ENCODE measurements at places on chromosomes 6 and 20. TPM values are rescaled to one million over a fixed set of nuclear protein-coding genes. Genes with fewer than 3 reads are reported as not detected.

DNA sequence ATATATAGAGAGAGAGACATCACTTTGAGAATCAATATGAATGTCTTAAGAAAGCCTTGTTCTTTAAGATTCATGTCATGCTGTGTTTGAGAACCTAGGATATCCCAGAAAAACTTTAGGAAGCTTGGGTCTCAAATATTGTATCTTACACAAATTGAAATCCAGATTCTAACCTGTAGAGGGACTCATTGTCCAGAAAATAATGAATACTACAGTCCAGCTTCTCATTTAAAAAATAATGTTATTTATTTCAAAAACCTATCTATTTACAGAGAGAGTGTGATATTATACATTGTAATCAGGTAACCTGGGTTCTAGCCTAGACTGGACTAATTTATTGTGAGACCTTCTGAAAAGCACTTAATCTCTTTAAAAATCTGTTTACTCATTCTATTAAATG is 4.2 kb downstream of the RFX6 start:
- no peak overlapping the region for H3K27ac ChIP-seq
- H3K36me3 ChIP-seq, result no peaks in the 10 kb centered on the region
- no peak for DNase-seq
- H3K4me3 ChIP-seq, result no peak overlapping the region
- peaks cover 3% of the 10 kb centered on the region for H3K4me1 ChIP-seq

Gene WFDC5
- not detected for total RNA-seq

- no peak overlapping the region for H3K4me3 ChIP-seq
- no peaks in the 10 kb centered on the region for H3K27me3 ChIP-seq
- DNase-seq, result no peak
- peaks cover 2% of the 10 kb centered on the region for H3K36me3 ChIP-seq
- peaks cover 3% of the 10 kb centered on the region for H3K4me1 ChIP-seq
- no peak overlapping the region for H3K27ac ChIP-seq
Measured at GRCh38 chr6:53241938-53242337, 93.3 kb upstream of the GCM1 start.

DNA sequence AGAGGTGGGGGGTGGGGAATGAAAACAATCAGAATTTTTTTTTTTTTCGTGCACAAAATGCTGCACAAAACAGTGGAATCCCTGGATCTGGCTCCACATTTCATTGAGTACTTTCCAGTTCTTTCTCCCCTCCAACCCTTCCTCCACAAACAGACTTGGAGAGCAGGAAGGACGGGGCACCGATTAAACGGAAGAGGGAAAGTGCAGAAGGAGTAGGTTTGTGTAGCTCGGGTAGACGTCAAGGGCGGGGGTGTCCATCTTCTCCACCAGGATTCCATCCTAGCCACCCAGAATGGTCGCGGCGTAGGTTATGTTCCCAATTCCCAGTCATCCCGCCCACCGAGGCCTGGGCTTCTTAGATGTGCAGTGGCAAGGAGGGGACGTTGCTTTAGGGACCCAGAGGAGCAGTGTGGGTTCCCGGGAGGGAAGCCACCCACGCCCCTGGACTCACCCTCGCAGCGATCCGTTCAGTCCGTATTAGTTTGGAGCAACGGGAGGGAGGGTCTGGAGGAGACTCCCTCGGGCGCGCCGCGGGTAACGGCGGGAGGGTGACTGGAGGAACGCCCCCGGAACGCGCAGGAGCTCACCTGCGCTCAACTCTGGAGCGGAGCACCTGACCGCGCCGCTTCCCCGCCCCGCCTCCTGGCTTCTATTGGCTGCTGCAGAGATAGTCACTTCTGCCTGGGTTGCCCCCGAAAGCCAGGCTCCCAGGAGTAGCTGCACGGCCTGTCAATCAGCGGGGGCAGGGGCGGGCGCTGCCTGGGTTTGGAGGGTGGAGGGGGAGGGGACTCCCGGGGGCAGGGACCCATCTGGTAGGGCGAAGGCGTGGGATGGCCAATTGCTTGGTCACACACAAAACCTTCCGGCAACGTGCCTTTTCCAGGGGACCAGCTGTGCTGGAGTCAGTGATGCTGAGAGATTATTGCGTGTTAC is at the start of gene ENPP5:
ENPP5 (minus strand) TSS at position 624 of the 933 bp plus-strand sequence. CDS start 2,718 bp downstream, outside the sequence.
- peak within 1 kb of the TSS; percentile 82 for H3K4me3 ChIP-seq
- peaks cover 28% of the 10 kb centered on the region for H3K27me3 ChIP-seq

DNA sequence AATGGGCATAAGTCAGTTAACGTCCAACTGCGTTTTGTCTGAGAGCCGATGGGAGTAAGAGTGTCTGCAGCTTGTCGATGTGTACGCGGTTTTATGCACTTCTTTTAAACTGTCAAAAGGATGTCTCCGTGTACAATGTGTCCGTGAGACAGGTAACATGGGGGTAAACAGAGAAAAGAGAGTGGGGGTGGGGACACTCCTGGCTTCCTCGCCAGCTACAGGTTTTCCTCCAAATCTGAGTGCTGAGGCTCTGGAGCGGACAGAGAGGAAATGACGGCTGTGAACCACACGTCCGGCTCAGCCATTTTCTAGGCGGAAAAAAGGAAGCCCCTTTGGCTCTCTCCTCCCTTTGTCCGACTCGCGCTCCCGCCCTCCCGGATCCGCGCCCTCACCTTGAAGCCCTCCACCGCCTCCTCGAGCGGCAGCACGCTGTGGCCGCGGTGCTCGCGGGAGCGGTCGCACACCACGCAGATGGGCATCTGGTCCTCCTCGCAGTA is 916 bp downstream of the TRIM27 start:
- H3K4me3 ChIP-seq, result peak overlapping the region; percentile 96
- DNase-seq, result peak; percentile 66
- peaks cover 25% of the 10 kb centered on the region for H3K36me3 ChIP-seq
- H3K27ac ChIP-seq, result peak overlapping the region; percentile 93

GRCh38 chr6:9403736-9404135 is 968.4 kb upstream of the SLC35B3 start:
- no peak overlapping the region for H3K27ac ChIP-seq
- DNase-seq, result no peak
- no peaks in the 10 kb centered on the region for H3K4me1 ChIP-seq
- H3K27me3 ChIP-seq, result no peaks in the 10 kb centered on the region

DNA sequence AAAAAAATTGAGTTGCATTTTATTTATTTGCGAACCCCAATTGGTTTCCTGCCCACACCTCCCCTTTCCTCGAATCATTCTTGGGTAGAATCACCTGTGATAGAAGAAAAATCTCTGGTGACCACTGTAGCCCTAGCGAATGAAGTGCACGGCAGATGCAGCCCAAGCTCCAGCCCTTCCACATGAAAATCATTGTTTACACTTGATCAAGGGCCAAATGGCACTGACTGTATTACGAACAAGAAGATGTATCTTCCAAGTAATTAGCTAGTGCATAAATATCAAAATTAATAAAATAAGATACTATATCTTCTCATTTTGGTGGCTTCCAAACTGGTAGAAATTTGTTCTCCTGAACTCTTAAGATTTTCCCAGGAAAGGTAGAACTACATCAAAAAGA is 93.4 kb upstream of the ARID1B start:
- DNase-seq, result no peak
- no peak overlapping the region for H3K4me3 ChIP-seq
- H3K27ac ChIP-seq, result no peak overlapping the region

All from activated naive CD8-positive, alpha-beta T cell treated with anti-CD3 and anti-CD28 coated beads, Interleukin-2, amount 10 ng/mL, durations not matched to agents 7 days and 5 days (primary cell).